ENCODE measurements at places on chromosomes 1 and 21. TPM values are rescaled to one million over a fixed set of nuclear protein-coding genes. Genes with fewer than 3 reads are reported as not detected.
A peak's percentile ranks its signal among the peaks of the same experiment; 100 is the strongest.

The TMEM82 gene
- not detected for total RNA-seq

GRCh38 chr1:28887835-28888682, 26.3 kb upstream of the EPB41 start:
- H3K27me3 ChIP-seq = peaks cover 3% of the 10 kb centered on the region
- H3K36me3 ChIP-seq = no peaks in the 10 kb centered on the region
- no peak for DNase-seq
- peaks cover 21% of the 10 kb centered on the region for H3K4me1 ChIP-seq
- no peak overlapping the region for H3K27ac ChIP-seq

The TMIGD3 gene
- total RNA-seq = not detected

DNA sequence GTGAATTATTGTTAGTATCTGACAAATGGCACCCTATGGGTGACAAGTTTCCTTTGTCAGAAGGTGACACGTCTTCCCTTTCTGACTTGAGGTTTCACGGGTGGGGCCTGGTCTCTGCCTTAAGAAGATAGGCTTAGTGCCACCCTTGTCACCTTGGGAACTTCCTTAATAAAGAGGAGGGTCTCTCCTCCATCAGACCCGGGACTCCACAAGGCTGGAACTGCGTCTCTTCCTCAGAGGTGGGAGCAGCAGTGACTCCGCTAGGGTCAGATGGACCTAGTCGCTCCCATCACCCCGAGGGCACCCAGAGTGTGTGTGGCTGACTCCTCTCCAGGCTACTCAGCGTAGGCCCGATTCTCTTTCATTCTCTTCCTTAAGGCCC, 774 bp upstream of the WDTC1 start:
- no peaks in the 10 kb centered on the region for H3K27me3 ChIP-seq
- H3K4me3 ChIP-seq = peak overlapping the region; percentile 46
- no peak for DNase-seq
- H3K4me1 ChIP-seq = peaks cover 12% of the 10 kb centered on the region

The PROK1 gene
- not detected for total RNA-seq

DNA sequence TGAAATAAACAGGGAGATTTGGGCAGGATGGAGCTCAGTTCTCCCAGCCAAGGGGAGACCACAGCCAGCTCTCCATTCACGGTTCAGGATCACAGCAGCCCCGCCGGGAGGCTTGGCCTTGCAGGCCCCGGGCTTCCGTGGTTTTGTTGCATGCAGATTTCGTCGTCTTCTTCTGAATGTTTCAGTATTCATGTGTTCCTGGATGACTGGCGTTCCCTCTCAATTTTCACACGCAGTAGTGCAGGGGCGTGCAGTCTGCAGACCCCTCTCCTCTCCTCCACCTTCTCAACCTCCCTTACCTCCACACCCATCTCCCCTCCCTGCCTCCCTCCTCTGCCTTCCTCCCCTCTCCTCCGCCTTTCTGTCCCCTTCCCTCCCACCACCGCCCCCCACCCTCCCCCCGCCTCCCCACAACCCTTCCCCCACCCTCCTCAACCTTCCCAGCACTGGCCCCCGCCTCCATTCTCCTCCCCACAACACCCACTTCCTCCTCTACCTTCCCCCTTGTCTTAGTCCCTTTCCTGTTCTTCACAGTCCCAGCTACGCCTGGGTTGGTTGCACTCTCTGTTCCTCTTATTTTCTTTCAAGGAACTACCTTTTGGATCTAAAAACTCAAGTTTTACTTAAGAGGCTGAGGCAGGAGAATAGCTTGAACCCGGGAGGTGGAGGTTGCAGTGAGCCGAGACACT, 8.4 kb upstream of the SLC19A1 start:
- peaks cover 29% of the 10 kb centered on the region for H3K4me1 ChIP-seq
- no peak for DNase-seq
- no peaks in the 10 kb centered on the region for H3K27me3 ChIP-seq
- H3K27ac ChIP-seq = no peak overlapping the region
- H3K36me3 ChIP-seq = peaks cover 7% of the 10 kb centered on the region

DNA sequence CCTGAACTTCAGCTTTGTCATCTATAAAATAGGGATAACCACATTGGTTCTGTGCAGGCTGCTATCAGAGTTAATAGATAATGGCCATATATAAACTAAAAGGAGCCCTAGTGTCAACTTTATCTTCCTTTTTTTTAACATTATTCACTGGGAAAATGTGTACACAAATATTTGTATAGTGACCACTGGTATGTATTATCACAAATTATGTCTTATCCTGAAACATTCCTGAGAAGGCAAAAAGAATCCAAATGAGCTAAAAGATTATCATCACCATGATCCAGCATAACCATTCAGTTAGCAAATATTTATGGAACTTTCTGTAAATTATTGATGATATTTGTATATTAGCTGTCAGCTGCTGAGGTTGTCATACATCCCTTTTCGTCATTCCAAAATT, 16.6 kb downstream of the ANGPTL3 start:
- no peak for DNase-seq
- no peak overlapping the region for H3K4me3 ChIP-seq
- no peaks in the 10 kb centered on the region for H3K4me1 ChIP-seq
- H3K27me3 ChIP-seq = no peaks in the 10 kb centered on the region

The FAM151A gene
- not detected for total RNA-seq

GRCh38 chr1:170734412-170735175, 70.7 kb downstream of the PRRX1 start:
- no peaks in the 10 kb centered on the region for H3K27me3 ChIP-seq
- H3K4me3 ChIP-seq = no peak overlapping the region
- H3K27ac ChIP-seq = no peak overlapping the region

GRCh38 chr1:58857680-58858673, 74.1 kb upstream of the JUN start:
- no peak for DNase-seq
- H3K4me1 ChIP-seq = peaks cover 26% of the 10 kb centered on the region
- H3K36me3 ChIP-seq = no peaks in the 10 kb centered on the region

DNA sequence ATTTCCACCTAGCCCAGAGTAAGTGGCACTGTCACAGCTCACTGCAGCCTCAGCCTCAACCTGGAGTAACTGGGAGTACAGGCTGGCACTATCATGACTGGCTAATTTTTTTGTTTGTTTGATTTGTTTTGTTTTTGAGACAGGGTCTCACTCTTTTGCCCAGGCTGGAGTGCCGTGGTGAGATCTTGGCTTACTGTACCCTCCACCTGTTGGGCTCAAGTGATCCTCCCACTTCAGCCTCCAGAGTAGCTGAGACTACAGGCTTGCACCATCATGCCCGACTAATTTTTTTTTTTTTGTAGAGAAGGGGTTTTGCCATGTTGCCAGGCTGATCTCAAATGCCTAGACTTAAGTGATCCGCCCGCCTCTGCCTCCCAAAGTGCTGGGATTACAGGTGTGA, 2.5 kb downstream of the UCK2 start:
- DNase-seq = no peak
- no peak overlapping the region for H3K27ac ChIP-seq
- H3K4me1 ChIP-seq = peaks cover 22% of the 10 kb centered on the region
- H3K27me3 ChIP-seq = no peaks in the 10 kb centered on the region
- H3K4me3 ChIP-seq = no peak overlapping the region

The NPL gene
- 2.4 TPM for total RNA-seq

The LIPI gene
- total RNA-seq = not detected

GRCh38 chr1:112629256-112629655, 9.6 kb downstream of the CAPZA1 start:
- H3K27ac ChIP-seq = no peak overlapping the region
- no peak for DNase-seq
- peaks cover 36% of the 10 kb centered on the region for H3K4me1 ChIP-seq
- H3K36me3 ChIP-seq = peaks cover 61% of the 10 kb centered on the region

DNA sequence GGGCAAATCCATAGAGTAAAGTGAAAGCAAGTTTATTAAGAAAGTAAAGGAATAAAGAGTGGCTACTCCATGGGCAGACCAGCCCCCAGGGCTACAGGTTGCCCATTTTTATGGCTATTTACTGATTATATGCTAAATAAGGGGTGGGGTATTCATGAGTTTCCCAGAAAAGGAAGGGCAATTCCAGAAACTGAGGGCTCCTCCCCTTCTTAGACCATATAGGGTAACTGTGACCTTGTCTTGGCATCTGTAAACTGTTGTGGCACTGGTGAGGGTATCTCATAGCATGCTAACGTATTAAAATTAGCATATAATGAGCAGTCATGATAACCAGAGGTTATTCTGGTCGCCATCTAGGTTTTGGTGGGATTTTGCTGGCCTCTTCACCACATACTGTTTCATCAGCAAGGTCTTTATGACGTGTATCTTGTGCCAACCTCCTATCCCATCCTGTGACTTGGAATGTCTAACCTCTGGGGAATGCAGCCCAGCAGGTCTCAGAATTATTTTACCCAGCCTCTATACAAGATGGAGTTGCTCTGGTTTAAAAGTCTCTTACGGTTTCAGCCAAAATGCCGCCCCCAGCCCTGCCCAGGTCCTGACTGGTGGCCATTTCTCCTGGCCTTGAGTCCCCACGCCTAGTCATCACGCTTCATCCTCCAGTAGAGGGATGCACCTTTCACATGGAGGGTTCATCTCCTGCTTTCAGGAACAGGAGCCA, 982 bp upstream of the TRIM17 start:
- no peak overlapping the region for H3K27ac ChIP-seq
- no peak for DNase-seq

The GPR161 gene
- 9.6 TPM for total RNA-seq

The PCBP3 gene
- total RNA-seq = 29.4 TPM

DNA sequence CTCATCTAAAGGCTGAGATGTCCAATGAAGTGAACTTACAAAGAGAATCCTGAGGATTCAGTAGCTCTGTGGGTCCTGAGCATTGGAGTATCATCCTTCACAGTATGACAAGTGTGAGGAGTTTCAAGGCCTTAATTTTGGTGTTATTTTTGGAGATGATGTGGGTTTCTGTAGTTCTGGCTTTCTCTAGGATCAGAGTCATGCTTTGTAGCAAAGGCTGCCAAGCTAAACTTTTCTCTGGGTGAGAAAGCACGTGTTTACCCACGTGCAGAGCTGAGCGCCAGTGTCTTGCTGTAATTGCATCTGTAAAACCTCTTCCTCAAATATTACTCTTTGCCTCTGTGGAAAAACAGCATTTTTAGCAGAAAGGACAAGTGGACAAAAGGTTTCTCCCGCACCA, 387.8 kb upstream of the LYPLAL1 start:
- no peak overlapping the region for H3K27ac ChIP-seq
- DNase-seq = no peak
- no peaks in the 10 kb centered on the region for H3K4me1 ChIP-seq

GRCh38 chr1:58921342-58921741, 137.5 kb upstream of the JUN start:
- no peaks in the 10 kb centered on the region for H3K36me3 ChIP-seq
- no peak for DNase-seq
- no peak overlapping the region for H3K4me3 ChIP-seq
- no peaks in the 10 kb centered on the region for H3K27me3 ChIP-seq

DNA sequence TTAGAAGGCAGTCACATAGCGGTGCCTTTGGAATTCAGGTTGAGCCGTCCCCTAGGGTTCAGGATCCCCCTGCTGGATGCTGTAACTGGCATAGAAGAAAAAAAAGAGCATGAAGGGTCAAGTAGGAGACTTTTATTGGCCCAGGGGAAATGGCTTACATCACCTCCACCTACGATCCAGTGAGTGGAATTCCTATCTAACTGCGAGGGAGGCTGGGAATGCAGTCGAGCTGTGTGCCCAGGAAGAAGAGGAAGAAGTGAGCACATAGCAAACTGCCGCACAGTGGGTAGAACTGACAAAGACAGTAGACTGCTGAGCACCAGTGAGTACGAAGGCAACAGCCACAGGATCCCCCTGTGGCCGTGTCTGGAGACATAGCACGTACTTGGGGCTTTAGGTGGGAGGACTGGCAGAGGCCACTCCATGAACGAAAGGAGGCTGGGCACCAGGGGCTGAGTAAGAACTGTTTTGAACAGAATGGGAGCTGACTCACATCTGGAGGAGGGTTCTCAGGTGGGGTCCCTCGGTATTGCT, 79.2 kb downstream of the RNF220 start:
- H3K4me3 ChIP-seq = no peak overlapping the region
- H3K27me3 ChIP-seq = peaks cover 7% of the 10 kb centered on the region
- H3K36me3 ChIP-seq = no peaks in the 10 kb centered on the region
- DNase-seq = no peak
- no peak overlapping the region for H3K27ac ChIP-seq

- no peak overlapping the region for H3K27ac ChIP-seq
- H3K4me3 ChIP-seq = no peak overlapping the region
- no peaks in the 10 kb centered on the region for H3K27me3 ChIP-seq
- H3K4me1 ChIP-seq = no peaks in the 10 kb centered on the region
Observed at GRCh38 chr1:220970311-220970710, 91.1 kb downstream of the HLX start.

The ODF2L gene
- 17.0 TPM for total RNA-seq

GRCh38 chr21:45442276-45442675, 37.3 kb downstream of the COL18A1 start:
- H3K27me3 ChIP-seq = no peaks in the 10 kb centered on the region
- DNase-seq = no peak
- no peak overlapping the region for H3K4me3 ChIP-seq
- H3K27ac ChIP-seq = no peak overlapping the region
- H3K4me1 ChIP-seq = peaks cover 11% of the 10 kb centered on the region
- no peaks in the 10 kb centered on the region for H3K36me3 ChIP-seq

DNA sequence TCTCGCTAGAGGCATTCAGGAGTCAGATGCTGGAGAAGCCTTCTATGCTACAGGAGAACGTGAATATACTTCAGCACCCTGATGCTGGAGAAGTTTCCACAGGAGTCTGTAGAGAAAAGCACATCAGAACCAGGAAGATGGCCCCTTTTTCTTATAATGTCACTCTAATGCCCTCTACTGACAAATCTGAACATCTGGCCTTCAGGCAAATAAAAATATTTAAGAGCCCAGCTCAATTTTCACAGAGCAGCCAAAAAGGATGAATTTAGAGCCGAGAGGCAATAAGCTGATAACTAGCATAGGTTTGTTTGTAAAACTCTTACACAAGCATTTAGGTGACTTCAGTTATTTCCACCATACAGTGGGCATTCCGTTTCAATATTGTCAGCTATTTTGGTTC, 3.8 kb upstream of the RRP15 start:
- H3K4me1 ChIP-seq = peaks cover 11% of the 10 kb centered on the region
- H3K36me3 ChIP-seq = no peaks in the 10 kb centered on the region
- H3K27ac ChIP-seq = no peak overlapping the region
- H3K4me3 ChIP-seq = no peak overlapping the region
- H3K27me3 ChIP-seq = no peaks in the 10 kb centered on the region

DNA sequence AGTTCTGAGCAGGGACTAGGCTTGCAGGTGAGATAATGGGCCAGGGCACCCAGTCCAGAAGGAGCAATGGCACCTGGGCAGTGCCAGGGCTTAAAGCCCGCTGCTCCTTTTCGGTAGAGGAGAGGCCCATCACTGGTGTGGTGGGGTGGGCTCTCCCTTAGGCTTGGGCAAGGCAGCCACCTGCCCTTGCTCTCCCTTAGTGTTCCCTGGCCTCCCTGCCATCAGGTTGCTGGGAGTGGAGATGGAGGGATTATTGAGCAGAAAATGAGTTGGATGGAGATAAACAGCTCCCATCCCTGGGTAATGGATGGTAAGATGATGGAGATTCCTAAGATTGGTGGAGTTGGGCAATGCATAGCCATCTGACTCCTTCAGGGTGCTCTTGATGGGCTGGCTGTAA, 7.9 kb downstream of the MYOG start:
- peaks cover 19% of the 10 kb centered on the region for H3K27me3 ChIP-seq
- DNase-seq = no peak
- H3K4me3 ChIP-seq = no peak overlapping the region
- H3K36me3 ChIP-seq = no peaks in the 10 kb centered on the region
- H3K4me1 ChIP-seq = no peaks in the 10 kb centered on the region
- no peak overlapping the region for H3K27ac ChIP-seq

GRCh38 chr1:9759939-9760338, 63.8 kb downstream of the CLSTN1 start:
- H3K4me1 ChIP-seq = peaks cover 19% of the 10 kb centered on the region
- H3K27ac ChIP-seq = no peak overlapping the region
- no peaks in the 10 kb centered on the region for H3K27me3 ChIP-seq
- no peaks in the 10 kb centered on the region for H3K36me3 ChIP-seq
- H3K4me3 ChIP-seq = no peak overlapping the region

The AGBL4 gene
- not detected for total RNA-seq

Measured in SJSA1 (cell line).